Natural killer cell (primary cell): ENCODE measurements at places on chromosomes 4 and X. TPM values are rescaled to one million over a fixed set of nuclear protein-coding genes. Genes with fewer than 3 reads are reported as not detected.

GRCh38 chr4:113411496-113411938 is 350.0 kb downstream of the CAMK2D start:
- H3K36me3 ChIP-seq = no peaks in the 10 kb centered on the region
- H3K27me3 ChIP-seq = no peaks in the 10 kb centered on the region
- DNase-seq = no peak
- H3K27ac ChIP-seq = no peak overlapping the region

DNA sequence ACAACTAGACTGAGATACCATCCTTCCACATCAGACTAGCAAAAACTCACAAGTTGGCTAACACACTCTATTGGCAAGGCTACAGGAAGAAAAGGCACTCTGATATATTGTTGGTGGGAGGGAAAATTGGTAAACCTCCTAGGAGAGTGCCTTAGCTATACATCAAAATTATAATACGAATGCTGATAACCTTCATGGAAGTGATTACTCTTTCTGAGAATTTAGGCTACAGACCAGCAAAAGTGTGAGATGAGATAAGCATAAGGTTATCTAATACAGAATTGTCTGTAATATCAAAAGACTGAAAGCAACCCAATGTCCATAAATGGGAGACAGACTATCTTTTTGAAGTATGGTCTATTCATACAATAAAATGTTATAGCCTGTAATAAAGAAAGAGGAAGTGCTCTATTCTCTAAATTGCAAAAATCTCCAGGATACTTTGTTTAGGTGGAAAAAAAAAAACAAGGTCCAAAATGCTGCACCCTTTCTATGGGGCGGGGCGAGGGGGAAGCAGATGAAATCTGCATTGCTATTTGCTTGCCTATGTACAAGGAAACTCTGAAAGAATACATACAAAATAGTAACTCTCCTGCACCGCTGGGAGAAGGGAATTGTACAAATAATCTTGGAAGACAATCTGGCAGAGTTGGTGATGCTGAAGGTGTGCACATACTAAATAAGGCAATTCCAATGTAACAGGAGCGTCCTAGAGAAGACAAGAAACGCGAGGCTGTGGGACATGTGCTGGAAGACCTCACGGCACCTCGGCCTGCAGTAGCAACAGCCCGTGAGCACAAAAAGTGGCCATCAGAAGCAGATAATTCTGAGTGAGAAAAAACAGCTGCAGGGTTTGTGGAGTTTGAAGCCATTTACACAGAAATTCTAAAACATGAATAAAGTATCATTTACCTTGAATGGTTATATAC is 109.7 kb downstream of the AFAP1 start:
- H3K4me3 ChIP-seq = no peak overlapping the region
- no peak for DNase-seq
- H3K27ac ChIP-seq = no peak overlapping the region

The GUCY1A1 gene
- 5.2 TPM for total RNA-seq

- H3K27me3 ChIP-seq = no peaks in the 10 kb centered on the region
- H3K4me1 ChIP-seq = no peaks in the 10 kb centered on the region
- no peak overlapping the region for H3K27ac ChIP-seq
Observed at GRCh38 chr4:182111586-182111985, 131.6 kb upstream of the TENM3 start.

GRCh38 chr4:64341711-64342110 is 67.5 kb downstream of the TECRL start:
- no peaks in the 10 kb centered on the region for H3K36me3 ChIP-seq
- H3K4me3 ChIP-seq = no peak overlapping the region
- H3K4me1 ChIP-seq = no peaks in the 10 kb centered on the region
- no peaks in the 10 kb centered on the region for H3K27me3 ChIP-seq

The TEX13D gene
- 0.32 TPM for total RNA-seq

- peak overlapping the region; percentile 86 for H3K27ac ChIP-seq
- no peak for DNase-seq
- H3K36me3 ChIP-seq = peaks cover 20% of the 10 kb centered on the region
- peak overlapping the region; percentile 69 for H3K4me3 ChIP-seq
- H3K4me1 ChIP-seq = peaks cover 12% of the 10 kb centered on the region
Observed at GRCh38 chr4:177441061-177441802, 1.0 kb downstream of the AGA start.
